ENCODE measurements at places on chromosomes 4 and X. TPM values are rescaled to one million over a fixed set of nuclear protein-coding genes. Genes with fewer than 3 reads are reported as not detected.

DNA sequence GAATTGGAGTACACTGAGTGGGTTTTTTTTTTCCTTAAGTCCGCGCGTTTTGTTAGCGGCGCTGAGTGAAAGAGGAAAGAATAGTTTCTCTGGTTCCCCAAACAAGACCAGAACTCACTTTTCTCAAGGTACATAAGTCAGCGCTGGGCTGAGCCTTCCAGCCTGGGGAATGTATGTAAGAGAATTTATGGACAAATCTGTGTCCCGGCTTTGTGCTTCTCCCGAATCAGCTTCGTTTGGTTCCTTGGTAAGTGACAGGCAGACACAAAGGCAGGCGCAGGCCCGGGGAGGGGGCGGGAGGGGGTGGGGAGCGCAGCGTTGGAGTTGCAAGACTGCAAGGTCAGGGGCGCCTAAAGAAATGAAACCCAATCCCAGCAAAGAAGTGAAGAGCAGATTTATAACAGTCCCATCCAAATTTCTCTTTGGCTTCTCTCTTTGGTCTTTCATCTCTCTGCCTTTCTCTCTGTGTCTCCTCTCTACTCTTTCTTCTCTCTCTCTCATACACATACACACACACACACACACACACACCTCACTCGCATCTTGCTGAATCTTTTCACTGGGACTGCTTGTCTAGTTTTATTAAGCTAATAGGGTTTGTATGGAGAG, 981 bp downstream of the TET2 start:
- DNase-seq = peak; percentile 40

- DNase-seq = no peak
Measured at GRCh38 chr4:3213106-3213425, 35.9 kb upstream of the MSANTD1 start.

Gene ACE2
- total RNA-seq = not detected

Gene ELOVL6
- total RNA-seq = 60.1 TPM

- no peak for DNase-seq
Measured at GRCh38 chr4:78863991-78864390, 75.2 kb downstream of the PAQR3 start.

DNA sequence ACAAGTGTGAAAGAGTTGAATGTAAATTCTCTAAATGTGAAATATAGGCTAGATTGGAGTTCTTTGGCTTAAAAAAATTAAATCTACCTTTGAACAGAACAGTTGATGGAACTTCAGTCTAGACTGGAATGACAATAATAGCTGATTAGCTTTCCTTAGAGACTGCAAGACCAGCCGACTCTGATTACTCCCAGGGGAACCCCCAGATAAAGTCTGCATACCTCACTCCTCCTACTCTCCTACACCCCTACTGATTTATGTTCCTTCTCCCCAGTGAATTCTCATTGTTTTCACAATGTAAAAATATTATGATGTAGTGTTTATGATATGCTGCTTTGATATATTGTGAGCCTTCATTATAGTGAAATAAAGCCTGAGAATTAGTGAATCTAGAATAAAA, 241.3 kb downstream of the CFAP299 start:
- no peak for DNase-seq

DNA sequence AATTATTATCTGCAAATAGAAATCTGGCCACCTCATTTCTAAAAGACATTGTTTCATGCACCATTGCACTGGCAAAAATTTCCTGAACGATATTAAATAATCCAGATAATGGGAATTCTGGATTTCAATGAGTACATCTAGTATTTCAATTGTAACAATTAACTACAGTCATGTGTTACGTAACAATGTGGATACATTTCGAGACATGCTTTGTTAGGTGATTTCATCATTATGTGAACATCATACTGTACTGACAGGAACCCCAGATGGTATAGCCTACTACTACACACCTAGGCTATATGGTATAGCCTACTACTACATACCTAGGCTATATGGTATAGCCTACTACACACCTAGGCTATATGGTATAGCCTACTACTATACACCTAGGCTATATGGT, 14.8 kb downstream of the LAMTOR3 start:
- no peak for DNase-seq

Gene KDM6A
- total RNA-seq = 26.5 TPM

Gene ATP8A1
- 278 TPM for total RNA-seq

DNA sequence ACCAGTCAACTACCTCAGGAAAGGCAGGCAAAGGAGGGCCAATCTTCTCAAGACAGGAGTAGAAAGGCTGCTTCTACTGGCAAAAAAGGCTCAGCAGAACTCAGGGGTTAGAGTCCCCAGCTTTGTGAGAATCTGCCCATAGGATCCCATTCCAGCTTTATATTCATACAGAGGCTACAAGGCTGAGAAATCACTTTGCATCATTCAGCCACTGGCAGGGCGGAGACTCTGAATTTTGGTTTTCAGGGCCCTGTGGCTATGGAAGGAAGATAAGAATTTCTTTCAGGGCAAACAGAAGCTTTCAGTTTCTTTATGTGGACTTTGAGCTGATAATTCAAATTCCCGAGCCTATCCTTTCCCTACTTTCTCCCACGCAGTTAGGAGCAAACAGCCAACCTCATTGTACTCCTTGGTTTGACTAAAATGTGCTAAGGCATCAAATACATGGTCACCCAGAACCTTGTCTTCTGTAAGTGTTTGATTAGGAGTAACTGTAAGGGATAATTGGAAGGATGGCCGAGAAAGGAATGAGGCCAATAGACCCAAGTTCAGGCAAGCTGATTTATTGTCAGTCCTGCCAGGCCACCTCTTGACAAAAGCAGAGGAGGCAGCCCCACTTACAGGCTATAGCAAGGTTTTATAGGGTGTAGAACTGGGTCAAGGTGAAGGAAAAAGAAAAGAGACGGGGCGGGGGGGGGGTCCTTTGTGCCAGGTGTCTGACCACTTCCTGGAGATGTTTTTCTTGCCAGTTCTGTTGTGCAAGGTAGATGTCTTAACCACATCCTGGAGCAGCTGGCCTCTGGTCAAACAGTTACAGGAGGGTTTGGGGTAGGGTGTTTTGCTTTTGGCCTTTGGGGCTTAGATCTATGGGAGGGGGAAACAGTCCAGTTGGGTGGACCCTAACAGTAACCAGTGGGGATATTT, 165.3 kb upstream of the PPP1R2C start:
- no peak for DNase-seq

DNA sequence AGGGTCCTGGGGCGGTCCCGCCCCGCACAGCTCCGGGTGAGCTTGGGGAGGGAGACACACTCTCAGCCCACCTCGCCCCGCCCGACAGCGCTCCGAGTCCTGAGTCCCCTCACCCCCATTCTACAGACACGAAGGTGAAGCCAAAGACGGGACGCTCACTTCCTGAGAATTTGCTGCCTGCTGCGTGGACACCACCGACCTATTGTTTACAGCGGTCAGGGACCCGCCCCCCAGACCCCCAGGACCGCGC, 796 bp upstream of the ZNF141 start:
- DNase-seq = no peak

Gene UXT
- 64.3 TPM for total RNA-seq

DNA sequence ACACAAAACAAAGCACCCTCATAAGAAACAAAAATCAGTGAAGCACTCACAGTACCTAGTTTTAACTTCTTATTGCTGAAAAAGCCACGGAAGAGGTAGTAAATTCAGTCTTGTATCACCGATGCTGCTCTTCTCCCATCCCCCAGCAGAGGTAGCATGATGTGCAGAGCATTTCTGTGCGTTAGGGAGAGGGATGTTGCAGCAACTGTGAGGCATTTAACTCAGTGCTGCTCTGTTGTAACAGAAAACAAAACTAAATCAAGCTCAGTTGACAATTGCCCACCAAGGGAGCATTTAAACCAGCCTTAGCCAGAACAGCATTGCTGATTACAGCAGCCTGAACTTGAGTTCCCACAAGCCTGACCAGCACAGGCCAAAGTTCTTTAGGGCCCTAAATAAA, 1279.7 kb upstream of the ADGRL3 start:
- DNase-seq = no peak

DNA sequence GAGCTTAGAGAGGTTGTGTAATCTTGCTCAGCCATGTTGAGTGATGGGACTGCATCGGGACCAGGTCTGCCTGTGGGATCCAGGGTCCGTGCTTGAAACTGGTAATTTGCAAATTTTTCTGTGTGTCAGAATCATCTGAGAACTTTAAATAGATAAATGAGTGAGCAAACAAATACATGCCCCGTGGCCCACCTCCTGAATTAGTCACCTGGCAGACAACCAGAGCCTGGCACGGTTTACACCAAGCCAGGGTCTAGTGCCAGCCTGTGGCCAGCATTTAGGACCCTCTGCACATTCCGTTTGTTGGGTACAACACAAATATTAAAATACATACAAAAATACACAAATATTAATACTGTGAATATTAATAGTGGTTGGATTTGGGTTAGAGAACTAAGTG, 90.6 kb upstream of the STOX2 start:
- DNase-seq = no peak

DNA sequence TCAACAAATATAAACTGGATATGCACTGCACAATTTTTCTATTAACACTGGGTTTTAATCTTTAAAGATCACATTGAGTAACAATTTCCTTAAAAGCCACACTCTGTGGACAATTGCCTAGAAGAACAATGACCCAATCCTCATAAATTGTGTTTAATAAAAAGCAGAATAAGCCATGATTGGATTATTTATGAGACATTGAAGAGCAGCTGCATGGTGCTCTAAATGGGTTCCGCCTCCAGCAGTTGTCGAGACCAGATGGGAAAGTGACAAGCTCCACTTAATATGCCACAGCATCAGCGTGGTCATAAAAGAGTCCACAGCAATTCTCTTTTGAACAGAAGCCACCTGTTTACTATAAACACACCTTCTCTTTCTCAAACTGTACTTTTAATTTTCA, 635.2 kb upstream of the FRG1 start:
- DNase-seq = no peak

Gene KIAA1210
- 0.98 TPM for total RNA-seq

- no peak for DNase-seq
Measured at GRCh38 chr4:89373394-89373793, 65.8 kb upstream of the GPRIN3 start.

GRCh38 chr4:110483516-110483915, 7.6 kb downstream of the ENPEP start:
- DNase-seq = no peak

- DNase-seq = peak; percentile 81
Measured at GRCh38 chrX:48021026-48021900, 14.5 kb downstream of the SPACA5 start.

DNA sequence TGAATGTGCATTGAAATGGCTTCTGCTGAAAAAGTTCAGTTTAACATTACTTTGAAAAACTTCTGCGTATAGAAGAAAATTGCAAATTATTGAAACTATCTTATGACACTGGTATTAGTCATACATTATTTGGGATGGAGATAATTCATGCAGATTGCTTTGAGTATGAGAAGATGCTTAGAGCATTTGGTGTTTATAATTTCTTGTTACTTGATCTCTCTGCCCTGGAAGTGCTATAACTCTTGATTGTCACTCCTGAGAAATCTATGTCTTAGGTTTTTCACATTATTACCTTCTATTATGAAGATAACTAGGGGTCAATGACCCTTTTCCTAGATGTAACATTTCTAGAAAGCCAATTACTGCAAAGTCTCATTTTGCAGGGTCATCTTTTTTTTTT, 36.4 kb downstream of the TMEM131L start:
- DNase-seq = no peak

DNA sequence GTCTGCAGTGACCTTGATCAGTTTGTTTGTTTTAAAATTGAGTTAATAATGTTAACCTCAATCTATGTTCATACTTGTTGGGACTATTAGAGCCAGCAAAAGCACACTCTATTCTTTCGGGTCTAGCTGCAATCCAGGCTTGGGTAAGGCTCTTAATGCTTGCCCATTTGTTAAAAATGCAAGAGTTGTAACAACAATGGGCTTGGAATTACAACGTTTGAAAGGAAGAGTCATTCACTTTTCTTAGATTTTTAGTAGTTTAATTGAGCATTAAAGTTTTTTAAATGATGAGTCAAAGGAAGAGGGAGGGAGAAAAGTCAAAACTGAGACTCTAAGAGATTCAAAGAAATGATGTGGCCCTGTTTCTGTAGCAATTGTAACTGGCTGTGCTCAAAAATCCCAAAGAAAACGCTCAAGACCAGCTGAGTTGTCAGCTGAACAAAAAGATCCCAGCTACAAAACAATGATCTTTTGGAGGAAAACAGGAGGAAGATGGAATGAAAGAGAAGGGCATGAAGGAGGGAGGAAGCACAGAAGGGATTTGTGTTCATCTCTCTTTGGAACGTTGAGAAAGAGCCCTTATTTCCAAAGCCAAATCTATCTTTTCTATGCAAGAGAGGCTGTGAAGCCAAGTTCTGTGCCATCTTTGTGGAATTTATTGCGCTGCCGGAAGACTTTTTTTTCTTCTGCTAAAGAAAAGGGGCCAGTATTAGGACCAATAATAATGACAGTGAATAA, 5.5 kb downstream of the SCD5 start:
- no peak for DNase-seq

- no peak for DNase-seq
Measured at GRCh38 chrX:72025236-72025770, 106.4 kb downstream of the RTL5 start.

Gene SMIM10
- total RNA-seq = not detected

Gene PCDH7
- 2.8 TPM for total RNA-seq

Gene SMR3B
- not detected for total RNA-seq

GRCh38 chrX:20431486-20431885, 164.8 kb upstream of the RPS6KA3 start:
- DNase-seq = no peak

DNA sequence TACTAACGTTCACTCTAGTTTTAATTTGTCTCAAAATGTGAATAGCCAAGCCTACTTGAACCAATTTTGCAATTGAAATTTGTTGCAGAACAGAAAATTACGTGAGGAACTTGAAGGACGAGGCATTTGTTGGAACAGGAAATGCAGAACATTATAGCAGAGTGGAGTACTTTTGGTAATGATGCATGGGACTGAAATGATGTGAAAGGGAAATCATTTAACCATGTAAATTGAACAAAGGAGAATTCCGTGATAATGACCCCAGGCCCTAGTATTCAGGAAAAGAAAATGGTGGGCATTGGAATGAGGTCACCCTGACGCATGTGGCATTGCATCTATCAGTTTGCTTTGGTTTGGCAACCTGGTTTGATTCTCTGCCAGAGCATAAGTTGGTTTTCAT, 44.9 kb upstream of the BEND4 start:
- DNase-seq = no peak

DNA sequence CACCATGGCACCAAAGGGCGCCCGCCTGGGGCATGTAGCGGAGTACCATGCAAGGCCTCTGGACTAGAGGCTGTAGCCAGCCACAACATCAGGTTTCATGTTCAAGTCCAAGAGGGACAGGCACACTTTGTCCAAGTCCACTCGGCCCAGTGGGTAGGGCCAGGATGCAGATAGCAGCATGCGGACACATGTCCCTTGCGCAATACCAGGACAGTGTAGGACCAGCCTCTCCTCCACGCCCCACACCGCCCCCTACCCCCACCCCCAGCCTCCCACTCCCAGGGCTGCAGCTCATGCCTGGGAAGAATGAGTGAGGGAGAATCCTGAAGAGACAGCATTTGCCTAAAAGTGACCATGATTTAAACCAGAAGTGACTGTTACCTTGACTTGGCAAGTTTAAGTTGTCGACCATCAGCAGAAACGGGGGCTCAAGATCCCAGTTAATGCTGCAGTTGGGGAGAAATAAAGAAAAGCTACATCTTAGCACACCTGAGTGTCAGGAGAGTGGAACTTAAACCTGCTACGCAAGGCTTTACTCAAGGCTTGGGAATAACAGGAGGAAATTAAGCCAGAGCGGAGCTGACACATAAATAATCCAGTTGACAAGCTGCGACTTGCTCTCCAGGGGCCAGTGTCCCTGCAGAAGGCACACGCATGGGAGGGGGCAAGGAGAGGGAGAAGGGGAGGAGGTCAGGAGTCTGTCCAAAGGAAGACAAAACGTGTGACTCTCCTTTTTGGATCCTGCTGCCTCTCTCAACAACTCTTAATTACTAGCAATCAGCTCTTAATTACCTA, 221.7 kb downstream of the BCOR start:
- no peak for DNase-seq

Data from glutamatergic neuron (in vitro differentiated cells).